ENCODE measurements at places on chromosomes 11 and 22.

DNA sequence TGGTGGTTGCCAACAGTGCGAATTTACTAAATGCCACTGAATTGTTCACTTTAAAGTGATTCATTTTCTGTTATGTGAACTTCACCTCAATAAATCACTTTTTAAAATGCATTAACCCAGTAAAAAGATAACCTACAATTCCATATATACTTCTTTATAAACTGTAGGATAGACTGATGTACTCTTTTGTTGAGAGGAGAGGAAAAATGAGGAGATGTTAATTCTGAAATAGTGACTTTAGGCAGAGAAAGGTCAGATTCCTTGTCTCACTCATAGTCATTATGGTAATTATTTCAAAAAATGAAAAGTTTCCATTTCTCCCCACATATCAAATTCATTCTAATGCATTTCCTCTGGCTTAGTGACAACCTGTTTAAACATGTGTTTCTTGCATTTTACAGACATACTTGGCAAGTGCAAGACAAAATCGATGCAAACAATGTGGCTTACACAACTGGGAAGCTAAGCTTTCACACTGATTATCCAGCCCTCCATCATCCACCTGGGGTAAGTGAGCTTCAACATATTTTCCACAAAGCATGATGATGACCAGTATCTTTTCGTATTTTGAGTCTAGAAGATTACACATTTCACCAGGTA lies 74.5 kb downstream of the BBOX1 start:
- DNase-seq = no peak

DNA sequence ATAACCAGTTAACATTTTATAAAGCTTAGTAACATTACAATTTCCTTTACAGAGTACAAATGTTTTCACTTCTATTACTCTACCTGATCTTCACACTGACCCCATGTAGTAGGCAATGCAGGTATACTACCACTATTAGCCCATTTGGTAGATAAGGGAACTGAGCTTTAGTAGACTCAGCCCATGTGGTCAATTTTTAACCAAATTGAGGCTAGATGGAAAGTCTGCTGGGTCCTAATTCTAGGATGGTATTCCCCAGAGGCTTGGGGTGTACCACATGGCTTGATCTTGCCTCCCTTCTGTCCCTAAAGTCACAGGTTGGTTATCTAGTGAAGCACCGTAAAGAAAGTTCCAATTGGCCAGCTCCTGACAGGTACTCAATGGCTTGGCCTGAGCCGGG lies 48.2 kb downstream of the NRXN2 start:
- no peak for DNase-seq

GRCh38 chr11:117232911-117233409 lies 489 bp downstream of the RNF214 start:
- DNase-seq = no peak

DNA sequence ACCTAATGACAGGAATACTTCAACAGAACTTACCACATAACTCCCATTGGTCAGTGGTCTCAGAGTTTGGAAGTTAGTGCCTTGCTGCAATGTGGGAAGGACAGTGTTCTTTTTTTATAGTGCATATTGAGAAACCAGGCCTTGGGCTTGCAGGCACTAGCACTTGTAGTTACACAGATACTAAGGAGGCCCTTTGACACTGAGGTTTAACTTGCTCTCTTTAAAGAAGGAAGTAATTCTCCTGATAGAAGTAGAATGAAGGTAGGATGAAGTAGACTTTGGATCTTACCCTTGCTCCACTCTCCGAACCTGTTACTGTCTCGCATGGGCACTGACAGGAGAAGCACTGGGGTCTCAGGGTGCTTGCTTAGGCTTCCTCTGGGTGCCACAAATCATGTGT lies 31.0 kb upstream of the ST14 start:
- DNase-seq = no peak

DNA sequence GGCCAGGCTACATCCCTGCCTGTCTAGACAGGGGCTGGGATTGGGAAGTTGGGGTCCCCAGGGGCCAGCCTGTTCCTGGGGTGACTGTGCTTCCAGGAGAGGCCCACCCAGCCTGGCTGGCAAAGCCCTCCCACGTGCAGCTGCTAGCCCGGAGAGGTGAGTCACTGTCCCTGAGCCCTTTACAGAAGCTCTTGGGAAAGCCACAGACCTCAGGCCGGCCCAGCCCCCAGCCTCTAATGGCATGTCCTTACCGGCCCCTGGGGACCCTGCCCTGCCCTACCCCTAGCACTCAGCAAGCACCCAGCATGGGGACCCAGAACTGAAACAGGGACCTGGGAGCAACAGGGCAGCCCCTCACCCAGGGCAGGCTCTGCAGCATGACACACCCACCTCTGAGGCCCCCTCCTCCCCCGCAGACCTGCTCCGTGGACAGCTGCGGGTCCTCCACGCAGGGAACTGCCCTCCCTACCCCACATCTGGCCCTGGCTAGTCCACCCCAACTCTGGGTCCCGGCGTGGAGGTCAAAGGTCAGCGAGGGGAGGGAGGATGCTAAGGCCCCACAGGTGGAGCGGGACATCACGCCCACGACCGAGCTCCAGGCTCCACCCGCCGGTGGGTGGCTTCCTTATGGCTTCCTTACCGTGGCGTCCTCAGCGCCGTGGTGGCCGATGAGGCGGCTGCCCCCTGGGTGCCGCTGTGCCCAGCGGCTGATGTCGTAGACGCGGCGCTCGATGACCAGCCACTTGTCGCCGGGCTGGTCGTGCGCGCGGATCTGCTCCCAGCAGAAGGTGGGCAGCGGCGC lies 615 bp downstream of the FADS3 start:
- DNase-seq = peak; percentile 13

DNA sequence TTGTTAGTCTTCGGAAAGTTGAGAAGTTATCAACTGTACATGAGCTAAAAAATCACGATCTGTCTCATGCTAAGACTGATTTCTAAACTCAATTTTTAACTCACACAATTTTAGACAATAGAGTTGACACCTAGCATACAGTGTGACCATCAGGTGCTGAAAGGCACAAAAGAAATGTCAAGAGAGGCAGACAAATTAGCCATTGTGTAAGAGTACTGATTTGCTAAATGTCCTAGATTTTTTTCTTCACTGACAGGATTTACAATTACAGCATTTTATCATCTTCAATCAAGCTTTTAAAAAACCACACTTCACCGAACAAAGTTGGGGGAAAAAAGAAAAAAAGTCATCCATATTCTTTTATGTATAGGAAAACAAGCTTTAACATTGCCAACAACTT lies 7.0 kb downstream of the LGR4 start:
- DNase-seq = no peak

GRCh38 chr11:110497231-110497978 lies 67.7 kb downstream of the FDX1 start:
- DNase-seq = no peak

DNA sequence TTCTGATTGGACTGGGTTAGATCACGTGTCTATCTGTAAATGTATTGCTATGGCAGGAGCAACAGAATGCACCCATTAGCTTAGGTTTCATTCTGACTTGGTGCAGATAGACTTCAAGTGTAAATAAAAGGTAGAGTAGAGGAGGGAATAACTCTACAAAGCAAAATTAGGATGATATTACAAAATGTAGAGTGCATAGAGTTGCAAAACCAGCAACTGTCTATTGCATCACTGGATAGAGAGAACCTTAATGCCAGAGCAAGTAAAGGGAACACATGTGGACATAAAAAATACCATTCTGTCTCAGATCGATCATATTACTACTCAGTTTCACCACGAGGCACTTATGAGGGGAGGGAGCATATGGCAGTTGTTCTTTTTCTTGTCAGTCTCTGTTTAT lies 22.0 kb upstream of the CAT start:
- DNase-seq = no peak

DNA sequence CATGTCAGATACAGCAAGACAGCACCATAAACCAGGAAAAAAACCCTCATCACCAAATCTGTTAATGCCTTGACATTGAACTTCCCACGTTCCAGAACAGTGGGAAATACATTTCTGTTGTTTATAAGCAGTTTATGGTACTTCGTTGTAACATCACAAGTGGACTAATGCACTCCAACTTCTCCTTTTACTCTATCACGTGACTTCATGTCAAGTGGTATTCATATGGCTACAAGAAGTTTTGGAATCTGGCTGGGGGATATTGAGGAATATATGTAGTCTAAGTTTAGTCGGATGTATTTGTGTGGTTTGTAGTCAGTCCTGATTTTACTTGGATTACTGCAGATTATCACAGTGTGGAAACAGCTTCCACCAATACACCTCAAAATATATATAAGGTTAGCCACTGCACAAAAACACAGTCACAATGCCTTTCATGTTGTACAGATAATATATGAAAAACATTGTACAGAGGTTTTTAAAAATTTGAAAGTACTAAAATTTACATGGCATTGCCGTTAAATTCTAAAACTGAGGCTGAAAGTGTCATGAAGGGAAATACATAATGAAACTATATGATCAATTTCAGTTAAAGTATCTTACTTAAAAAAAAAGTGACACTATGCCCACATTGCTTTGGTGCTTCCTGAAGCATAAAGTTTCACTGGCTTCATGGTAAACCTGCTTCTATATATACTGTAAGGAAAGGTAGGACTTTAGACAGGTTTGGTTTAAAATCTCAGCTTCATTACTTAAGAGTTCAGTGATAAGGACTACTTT lies 134.1 kb downstream of the CASP12 start:
- DNase-seq = no peak

- DNase-seq = no peak
Observed at GRCh38 chr11:86595451-86595850, 77.0 kb downstream of the ME3 start.

DNA sequence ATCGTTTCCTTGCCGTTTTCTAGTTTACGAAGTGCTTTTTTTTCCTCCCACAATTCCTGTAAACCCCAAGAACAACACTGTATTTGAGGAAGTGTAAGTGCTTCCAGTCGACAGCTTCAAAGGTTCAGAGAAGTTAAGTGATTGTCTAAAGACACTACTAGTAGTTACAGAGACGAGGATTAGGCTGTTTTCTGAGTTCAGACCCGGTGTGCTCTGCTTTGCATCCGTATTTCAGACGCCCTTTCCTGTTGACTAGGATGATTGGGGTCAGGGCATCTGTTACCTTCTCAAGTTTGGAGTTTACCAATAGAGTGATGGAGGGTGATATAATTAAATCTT lies 430 bp downstream of the CLP1 start:
- no peak for DNase-seq

DNA sequence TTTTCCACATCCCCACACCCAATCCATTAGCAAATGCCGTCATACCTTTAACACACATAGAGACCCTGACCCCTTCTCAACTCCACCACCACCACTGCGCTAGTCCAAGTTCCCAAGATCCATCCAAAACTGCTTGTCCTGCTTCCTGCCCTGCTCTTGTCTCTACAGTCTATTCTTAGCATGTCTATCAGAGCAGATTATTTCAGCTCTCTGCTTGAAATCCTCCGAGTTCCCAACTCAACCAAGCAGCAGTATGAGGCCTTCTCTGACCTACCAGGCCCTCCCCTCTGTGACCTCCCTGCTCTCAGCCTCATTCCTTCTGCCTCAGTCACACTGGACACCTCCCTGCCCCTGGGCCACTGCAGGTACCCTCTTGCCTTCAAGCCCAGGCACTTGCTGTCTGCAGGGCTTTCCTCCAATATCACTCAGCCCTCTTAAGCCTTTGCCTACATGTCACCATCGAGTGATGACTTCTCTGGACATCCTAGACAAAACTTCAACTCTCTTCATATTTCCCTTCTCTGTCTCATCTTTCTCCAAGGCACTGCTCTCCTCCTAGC lies 134.6 kb downstream of the SPATA19 start:
- DNase-seq = no peak

DNA sequence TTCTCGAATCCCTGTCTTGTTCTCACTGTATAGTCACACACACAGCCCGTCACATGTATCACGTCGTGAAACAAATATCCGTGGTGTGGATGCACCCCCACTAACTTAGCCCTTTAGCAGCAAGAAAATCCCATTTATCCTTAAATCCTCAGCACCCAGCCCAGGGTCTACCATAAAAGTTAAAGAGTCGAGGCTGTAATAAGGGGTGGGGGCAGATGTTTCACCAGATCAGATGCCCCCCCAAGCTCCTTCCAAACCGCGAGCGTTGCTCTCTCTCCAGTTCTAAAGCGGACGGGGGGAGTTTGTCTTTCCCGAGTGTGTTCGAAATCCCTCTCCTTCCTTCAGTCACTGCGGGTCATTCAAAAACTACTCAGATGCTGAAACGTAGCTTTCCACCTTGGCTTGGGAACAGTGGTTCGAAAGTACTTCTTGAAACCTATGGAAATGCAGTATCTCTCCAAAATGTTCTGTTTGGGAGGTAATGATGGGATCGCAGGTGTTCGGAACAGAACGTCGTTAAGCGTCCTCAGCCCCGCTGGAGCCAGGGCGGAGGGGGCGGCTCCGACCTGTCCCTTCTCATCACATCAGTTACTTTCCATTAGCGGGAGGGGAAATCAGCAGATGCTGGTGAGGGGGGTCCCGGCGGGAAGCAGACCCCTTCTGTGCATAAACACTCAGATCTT lies 156.2 kb downstream of the BRD1 start:
- DNase-seq = no peak

GRCh38 chr11:11281626-11282025 lies 71.4 kb downstream of the CSNK2A3 start:
- DNase-seq = no peak

GRCh38 chr11:71936825-71937224 lies 8.0 kb downstream of the RNF121 start:
- no peak for DNase-seq

DNA sequence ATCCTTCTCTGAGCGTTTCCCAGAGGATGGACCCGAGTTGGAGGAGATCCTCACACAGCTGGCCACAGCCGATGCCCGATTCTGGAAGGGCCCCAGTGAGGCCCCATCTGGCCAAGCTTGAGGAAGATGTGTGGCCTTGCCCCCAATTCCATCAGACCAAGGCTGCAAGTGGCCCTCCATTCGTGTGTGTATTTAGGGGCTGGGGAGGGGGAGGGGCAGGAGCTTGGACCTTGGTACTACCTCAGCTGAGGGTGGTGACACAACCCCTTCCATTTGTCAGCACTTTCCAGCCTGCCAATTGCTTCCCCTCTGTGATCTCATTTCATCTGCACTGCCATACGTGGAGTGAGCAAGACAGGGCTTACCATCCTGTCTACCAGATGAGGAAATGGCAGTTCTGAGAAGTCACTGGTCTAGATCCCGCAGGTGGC lies 1.3 kb upstream of the BBS1 start:
- DNase-seq = no peak

GRCh38 chr11:27414644-27415043 lies 51.6 kb upstream of the CCDC34 start:
- DNase-seq = no peak
